CD8-positive, alpha-beta memory T cell (primary cell): ENCODE measurements at places on chromosomes 5 and 9.

- no peak overlapping the region for H3K4me3 ChIP-seq
- H3K27ac ChIP-seq = no peak overlapping the region
- DNase-seq = no peak
- H3K27me3 ChIP-seq = no peaks in the 10 kb centered on the region
- H3K4me1 ChIP-seq = no peaks in the 10 kb centered on the region
Observed at GRCh38 chr5:142724821-142725220, 38.9 kb upstream of the FGF1 start.

DNA sequence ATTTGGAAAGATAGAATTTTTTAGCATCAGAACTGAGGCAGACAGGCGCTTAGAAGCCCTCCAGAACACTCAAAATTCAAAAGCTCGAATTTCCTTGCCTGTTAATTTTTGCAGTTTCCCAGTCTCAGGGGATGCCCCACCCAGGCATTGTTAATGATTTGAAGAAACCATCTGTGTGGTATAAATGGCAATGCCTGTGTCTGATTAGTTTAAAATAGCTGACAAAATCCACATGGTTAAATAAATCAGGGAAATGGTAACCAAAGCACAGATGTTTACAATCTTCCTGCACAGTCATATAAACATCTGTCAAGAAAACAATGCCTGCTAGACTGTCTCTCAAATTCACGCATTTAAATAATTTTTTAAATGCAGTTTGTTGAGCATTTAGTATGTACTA, 185.2 kb upstream of the RGMB start:
- H3K27me3 ChIP-seq = no peaks in the 10 kb centered on the region
- no peaks in the 10 kb centered on the region for H3K4me1 ChIP-seq
- no peak overlapping the region for H3K27ac ChIP-seq
- no peaks in the 10 kb centered on the region for H3K36me3 ChIP-seq
- no peak for DNase-seq

- H3K36me3 ChIP-seq = no peaks in the 10 kb centered on the region
- H3K27me3 ChIP-seq = peaks cover 12% of the 10 kb centered on the region
- H3K4me3 ChIP-seq = no peak overlapping the region
- DNase-seq = no peak
Observed at GRCh38 chr5:169301386-169301934, 521 bp upstream of the SLIT3 start.

- H3K36me3 ChIP-seq = peaks cover 3% of the 10 kb centered on the region
- H3K4me1 ChIP-seq = peaks cover 28% of the 10 kb centered on the region
- no peak overlapping the region for H3K4me3 ChIP-seq
- no peak for DNase-seq
Observed at GRCh38 chr9:71683598-71684235, 84.6 kb downstream of the CEMIP2 start.

GRCh38 chr9:135520916-135521607, at the start of gene LCN1:
Gene LCN1 (plus strand): TSS chr9:135521440. CDS start chr9:135521498, 58 bp downstream.
- H3K4me3 ChIP-seq = no peak within 1 kb of the TSS
- no peaks in the 10 kb centered on the region for H3K27me3 ChIP-seq
- H3K4me1 ChIP-seq = no peaks in the 10 kb centered on the region

DNA sequence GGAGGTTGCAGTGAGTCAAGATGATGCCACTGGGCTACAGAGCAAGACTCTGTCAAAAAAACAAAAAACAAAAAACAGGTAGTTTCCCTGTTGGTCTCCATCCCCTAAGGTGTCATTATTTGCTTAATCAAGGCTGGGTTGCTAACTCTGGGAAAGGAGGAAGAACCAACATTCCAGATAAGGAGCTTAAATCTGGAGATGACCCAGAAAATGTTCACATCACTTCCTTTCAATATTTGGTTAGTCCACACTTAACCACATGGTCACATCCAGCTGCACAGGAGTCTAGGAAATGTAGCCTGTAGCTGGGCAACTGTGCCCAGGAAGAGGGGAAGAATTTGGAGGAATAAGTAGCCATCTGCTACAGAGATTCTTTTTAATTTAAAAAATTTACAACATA, 25.9 kb upstream of the MEGF9 start:
- no peak for DNase-seq
- no peaks in the 10 kb centered on the region for H3K36me3 ChIP-seq
- H3K4me3 ChIP-seq = no peak overlapping the region
- H3K27me3 ChIP-seq = no peaks in the 10 kb centered on the region

GRCh38 chr5:7910738-7911428, 41.9 kb downstream of the MTRR start:
- no peak overlapping the region for H3K27ac ChIP-seq
- no peaks in the 10 kb centered on the region for H3K4me1 ChIP-seq
- no peaks in the 10 kb centered on the region for H3K27me3 ChIP-seq
- DNase-seq = no peak

DNA sequence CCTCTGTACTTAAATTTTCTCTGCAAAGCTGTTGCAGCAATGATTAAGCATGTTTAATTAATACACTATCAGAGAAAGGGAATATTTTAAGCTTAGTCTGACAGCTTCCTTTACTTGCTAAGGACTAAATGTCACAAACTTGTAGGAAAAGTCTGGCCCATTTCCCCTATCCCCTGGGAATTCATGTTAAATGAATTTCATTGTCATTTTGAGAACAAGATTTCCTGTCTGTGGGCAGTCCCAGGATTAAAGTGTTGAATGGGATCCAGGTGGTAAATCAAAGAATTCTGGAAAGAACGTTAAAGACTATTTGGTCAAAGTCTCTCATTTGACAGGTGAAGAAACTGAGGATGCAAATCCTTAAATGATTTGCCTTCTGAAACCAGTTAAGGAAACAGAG, 214.8 kb downstream of the MPDZ start:
- no peaks in the 10 kb centered on the region for H3K27me3 ChIP-seq
- no peaks in the 10 kb centered on the region for H3K36me3 ChIP-seq
- H3K4me3 ChIP-seq = no peak overlapping the region

GRCh38 chr5:83924171-83924570, 203.5 kb upstream of the HAPLN1 start:
- DNase-seq = no peak
- no peaks in the 10 kb centered on the region for H3K27me3 ChIP-seq

DNA sequence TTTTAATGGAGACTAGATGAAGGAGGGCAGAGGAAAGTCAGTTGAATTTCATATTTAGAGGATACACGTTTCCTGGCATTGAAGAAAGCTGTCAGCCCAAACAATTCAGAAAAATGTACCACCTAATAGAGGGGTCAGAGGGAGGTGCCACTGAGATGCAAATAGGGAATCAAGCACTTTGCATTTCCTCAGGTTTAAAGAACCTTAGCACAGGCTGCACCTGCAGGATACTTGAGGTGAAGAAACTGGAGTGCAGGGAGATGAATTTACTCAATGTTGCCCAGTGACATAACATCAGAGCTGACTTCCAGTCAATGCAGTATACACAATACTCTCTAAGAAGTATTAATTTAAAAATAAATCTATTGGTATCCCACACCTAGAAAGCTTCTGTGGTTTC, 67.0 kb upstream of the MAST4 start:
- H3K27me3 ChIP-seq = no peaks in the 10 kb centered on the region

DNA sequence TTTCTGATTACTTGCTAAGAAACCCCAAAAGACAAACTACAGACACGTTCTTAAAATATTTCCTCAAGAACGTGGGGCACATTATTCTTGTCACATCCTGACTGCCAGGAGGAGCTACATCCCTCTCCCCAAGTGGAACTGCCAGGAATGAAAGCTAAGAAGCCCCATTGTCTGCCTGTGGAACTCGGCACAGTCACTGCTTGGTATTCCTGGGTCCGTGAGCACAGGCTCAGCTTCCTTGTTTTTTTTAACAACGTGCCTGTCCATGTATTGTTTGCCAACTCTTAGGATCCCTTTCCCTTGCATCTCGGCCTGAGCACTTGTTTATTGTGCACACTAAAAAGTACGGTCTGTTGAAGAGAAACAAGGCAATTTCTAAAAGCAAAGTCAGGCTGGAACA, 47.0 kb upstream of the SELENOP start:
- no peak for DNase-seq
- H3K27ac ChIP-seq = no peak overlapping the region
- H3K4me1 ChIP-seq = no peaks in the 10 kb centered on the region
- H3K36me3 ChIP-seq = no peaks in the 10 kb centered on the region
- H3K4me3 ChIP-seq = no peak overlapping the region
- no peaks in the 10 kb centered on the region for H3K27me3 ChIP-seq

GRCh38 chr5:1648806-1649205, 125.0 kb upstream of the LPCAT1 start:
- H3K36me3 ChIP-seq = no peaks in the 10 kb centered on the region
- H3K4me3 ChIP-seq = no peak overlapping the region
- H3K27me3 ChIP-seq = peaks cover 19% of the 10 kb centered on the region
- H3K4me1 ChIP-seq = peaks cover 6% of the 10 kb centered on the region
- DNase-seq = no peak

- H3K36me3 ChIP-seq = no peaks in the 10 kb centered on the region
- no peak overlapping the region for H3K4me3 ChIP-seq
- H3K4me1 ChIP-seq = no peaks in the 10 kb centered on the region
- no peaks in the 10 kb centered on the region for H3K27me3 ChIP-seq
- H3K27ac ChIP-seq = no peak overlapping the region
Observed at GRCh38 chr9:123120131-123120530, 86.7 kb downstream of the GPR21 start.

- no peak overlapping the region for H3K4me3 ChIP-seq
- no peaks in the 10 kb centered on the region for H3K27me3 ChIP-seq
Observed at GRCh38 chr9:77475641-77476473, 172.3 kb downstream of the GNA14 start.

DNA sequence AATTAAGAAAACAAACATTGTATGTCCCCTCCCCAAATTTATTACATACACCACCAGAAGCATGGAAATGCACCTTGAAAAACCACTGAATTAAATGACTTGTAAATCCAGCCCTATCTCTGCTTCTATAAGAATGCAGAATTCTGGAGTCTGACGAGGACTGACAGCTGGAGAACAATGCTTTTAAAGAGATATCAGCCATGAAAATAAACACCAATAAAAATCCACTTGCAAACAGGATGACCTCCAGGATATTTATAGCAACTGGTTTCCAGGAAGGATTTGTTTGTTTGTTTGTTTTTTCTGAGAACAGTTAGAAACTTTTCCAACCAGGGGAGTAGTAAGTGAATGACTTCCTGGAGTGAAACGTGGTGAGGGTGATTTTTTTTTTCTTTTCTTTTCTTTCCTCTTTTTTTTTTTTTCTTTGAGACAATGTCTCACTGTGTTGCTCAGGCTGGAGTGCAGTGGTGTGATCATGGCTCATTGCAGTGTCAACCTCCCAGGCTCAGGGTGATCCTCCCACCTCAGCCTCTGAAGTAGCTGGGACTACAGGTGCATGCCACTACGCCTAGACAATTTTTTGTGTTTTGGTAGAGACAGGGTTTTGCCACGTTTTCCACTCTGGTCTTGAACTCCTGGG, 38.7 kb upstream of the SLC36A1 start:
- no peaks in the 10 kb centered on the region for H3K4me1 ChIP-seq
- H3K27me3 ChIP-seq = peaks cover 4% of the 10 kb centered on the region
- no peak overlapping the region for H3K4me3 ChIP-seq
- H3K27ac ChIP-seq = no peak overlapping the region

DNA sequence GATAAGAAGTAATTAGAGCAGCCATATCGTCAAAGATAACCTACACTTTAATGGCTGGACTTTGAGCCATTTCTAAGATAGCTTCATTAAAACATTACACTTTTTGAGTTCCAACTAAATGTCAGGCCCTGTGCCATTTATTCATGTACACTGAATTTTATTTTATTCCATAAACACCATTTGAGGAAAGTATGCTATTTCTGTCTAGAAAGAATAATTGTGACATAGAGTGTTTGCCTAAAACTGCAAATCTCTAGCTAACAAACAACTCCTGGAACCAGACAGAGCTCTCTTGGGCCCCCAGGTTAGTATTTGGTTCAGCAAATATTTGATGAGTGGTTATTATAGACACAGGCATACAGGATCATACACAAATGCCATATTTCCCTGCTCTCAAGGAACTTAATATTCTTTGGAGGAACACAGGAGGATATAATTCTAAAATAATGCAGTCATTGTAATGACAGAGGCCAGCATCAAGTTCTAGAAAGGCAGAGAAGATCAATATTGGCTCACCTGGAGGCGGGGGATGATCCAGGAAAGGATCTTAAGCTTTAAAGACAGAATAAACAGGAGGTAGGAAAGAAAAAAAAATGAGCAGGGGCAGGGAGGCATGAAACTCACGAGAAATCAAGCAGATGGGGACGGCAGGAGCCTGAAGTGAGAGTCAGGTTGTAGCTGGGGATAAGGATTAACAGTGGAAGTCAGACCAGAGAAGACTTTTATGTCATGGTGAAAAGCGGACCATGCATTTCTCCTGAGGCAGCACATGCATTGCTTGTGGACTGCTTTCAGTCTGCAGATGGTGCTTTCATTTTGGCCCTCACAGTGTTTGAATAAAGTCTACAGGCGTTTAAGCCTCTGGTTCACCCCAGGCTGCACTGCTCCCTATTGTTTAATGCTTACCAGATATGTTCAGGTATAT, 127.7 kb downstream of the GCNT1 start:
- H3K4me3 ChIP-seq = no peak overlapping the region
- no peak overlapping the region for H3K27ac ChIP-seq
- DNase-seq = no peak
- no peaks in the 10 kb centered on the region for H3K36me3 ChIP-seq
- H3K4me1 ChIP-seq = no peaks in the 10 kb centered on the region
- no peaks in the 10 kb centered on the region for H3K27me3 ChIP-seq

DNA sequence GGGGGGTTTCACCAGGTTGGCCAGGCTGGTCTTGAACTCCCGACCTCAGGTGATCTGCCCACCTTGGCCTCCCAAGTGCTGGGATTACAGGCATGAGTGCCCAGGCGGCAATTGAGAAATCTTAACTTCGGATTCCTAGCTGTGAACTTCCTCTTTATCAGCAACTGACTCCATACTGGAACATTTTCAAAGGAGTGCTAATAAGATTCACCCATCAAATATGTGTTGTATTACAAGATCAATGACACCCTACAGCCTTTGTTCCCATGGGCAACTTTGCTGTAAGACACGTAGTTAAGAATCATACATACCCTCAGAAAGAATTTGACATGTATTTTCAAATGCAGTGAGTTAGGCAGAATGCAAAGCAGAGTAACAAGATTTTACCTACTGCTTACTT, 23.1 kb upstream of the ACOT12 start:
- H3K4me1 ChIP-seq = no peaks in the 10 kb centered on the region
- no peaks in the 10 kb centered on the region for H3K36me3 ChIP-seq
- no peak overlapping the region for H3K4me3 ChIP-seq
- H3K27ac ChIP-seq = no peak overlapping the region
- DNase-seq = no peak

- H3K4me3 ChIP-seq = no peak overlapping the region
- H3K27me3 ChIP-seq = no peaks in the 10 kb centered on the region
- H3K27ac ChIP-seq = no peak overlapping the region
- H3K36me3 ChIP-seq = no peaks in the 10 kb centered on the region
Observed at GRCh38 chr9:127087836-127088235, 34.6 kb downstream of the ANGPTL2 start.
